ENCODE measurements at places on chromosomes 1 and 21.

- no peak for DNase-seq
These were observed 50.6 kb downstream of the NDUFS5 start for GRCh38 chr1:39076799-39077148.

- peak; percentile 69 for DNase-seq
These were observed 243.1 kb downstream of the CACNA1E start for GRCh38 chr1:181726320-181727012.

- DNase-seq: no peak
These were observed 30.7 kb downstream of the ADAM30 start for GRCh38 chr1:119865627-119866026.

DNA sequence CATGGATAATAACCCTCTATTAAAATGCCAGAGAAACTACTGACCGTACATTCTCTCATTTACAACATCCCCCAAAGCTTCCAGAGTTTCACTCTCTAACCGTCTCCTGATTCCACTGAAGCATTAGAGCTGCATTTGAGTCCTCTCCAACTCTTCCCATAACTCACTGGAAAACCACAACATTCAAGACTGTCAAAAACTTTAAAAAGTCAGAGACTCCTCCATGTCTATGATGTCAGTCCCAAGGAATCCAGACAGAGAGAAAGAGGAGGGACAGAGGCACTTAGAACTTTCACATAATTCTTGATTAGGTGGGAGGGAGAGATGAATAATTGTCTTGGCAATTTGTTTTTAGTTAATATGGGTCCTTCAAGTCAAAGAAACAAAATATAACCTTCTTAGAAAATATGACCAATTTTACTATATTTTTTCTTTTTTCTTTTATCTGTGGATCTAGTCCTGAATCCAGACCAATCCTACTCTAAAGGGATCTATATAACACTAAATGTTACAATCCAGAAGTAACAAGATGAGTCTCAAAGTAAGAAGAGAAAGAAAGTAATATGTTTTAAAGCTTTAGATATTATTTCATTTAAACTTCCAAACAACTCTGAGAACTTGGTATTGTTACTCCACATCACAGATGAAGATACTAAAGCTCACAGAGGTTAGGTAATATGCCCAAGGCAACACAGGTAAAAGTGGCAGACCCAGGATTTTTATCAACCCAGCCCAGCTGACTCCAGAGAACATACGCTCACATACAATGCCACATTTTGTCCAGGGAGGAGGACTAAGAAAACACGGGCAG is 23.8 kb downstream of the OTUD7B start:
- no peak for DNase-seq

All from NCI-H82 (cell line).